GM12892 (cell line): ENCODE measurements at places on chromosomes 3 and 15.

DNA sequence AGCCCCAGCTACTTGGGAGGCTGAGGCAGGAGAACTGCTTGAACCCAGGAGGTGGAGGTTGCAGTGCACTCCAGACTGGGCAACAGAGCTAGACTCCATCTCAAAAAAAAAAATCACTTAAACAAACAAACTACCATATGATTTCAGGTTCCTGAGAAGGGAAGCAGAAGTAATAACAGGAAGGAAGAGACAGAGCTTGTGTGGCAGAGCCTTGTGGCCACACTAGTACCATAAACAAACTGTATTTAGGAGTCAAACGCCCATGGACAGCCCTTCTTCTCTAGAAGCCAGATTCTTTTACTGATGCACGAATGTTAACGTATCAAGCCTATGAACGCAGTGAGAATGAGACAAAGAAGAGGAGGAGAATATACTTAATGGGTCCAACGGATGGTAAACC, 12.0 kb downstream of the MTMR10 start:
- DNase-seq: no peak

DNA sequence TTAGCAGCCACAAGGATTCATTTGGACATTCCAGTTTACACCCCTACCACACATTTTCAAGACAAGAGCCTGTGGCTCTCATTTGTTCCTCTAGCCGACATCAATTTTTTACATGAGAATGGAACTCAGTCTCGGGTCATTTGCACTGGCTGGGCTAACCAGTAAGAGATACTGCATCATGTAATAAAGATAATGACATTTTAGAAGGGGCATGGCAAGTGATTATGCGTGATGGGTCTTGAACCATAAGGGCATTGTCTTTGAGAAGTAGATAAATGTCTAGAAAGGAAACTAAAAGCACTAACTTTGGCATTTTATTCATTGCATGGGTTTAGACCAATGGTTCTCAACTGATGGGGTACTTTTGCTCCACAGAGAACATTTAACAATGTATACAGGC, 146.0 kb upstream of the GRM7 start:
- DNase-seq: no peak

DNA sequence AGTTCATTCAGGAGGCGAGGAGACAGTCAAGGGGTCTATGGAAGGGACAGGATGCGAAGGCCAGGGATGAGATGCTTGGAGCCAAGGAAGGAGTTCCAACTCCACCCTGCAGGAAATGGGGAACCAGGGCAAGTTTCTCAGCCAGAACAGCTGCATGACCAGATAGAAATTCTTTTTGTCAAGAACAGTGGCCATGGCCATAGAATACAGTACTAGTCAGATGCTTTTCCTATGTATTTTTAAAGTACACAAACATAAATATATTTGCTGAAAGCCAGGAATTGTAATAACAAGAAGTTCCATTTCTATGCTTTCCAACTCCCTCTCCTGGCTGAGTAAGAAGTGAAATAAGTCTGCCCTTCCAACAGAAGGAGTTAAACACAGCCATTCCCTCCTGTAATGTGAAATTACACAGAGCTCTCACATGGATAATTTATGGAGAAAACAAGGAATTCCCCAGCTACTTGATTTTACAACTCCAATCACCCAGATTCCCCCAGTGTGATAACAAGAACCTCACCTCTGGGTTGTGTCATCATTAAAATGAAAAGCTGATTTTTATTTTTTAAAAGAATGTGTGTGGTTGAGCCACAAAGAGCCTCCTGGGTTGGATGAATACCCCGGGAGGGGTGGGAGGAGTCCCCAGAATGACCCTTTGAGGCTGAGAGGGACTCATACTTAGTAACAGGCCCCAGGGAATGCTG, 124.6 kb upstream of the ARHGEF3 start:
- no peak for DNase-seq

- DNase-seq: no peak
Measured at GRCh38 chr3:136931606-136932005, 26.2 kb upstream of the IL20RB start.

- DNase-seq: no peak
Measured at GRCh38 chr3:186176373-186176990, 67.6 kb upstream of the ETV5 start.

GRCh38 chr3:127234778-127235177, 41.8 kb downstream of the PRR23E start:
- no peak for DNase-seq

DNA sequence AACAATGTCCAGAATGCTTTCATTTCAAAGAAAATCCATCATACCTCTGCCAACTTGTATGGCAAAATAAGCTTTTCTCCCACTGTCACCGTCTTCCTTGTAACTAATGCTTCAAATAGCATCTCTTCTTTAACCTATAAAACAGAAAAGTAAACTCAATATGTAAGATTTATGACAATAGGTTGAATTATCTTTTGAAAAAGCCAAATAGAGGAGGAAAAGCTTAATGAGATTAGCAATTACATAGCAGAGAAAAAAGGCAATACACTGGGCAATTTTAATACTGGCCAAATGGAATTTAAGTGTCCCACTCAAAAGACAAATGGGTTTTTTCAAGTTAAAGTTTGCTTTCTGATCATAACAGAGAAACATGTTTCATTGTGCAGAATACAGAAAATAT, 118.1 kb downstream of the MYO9A start:
- no peak for DNase-seq

DNA sequence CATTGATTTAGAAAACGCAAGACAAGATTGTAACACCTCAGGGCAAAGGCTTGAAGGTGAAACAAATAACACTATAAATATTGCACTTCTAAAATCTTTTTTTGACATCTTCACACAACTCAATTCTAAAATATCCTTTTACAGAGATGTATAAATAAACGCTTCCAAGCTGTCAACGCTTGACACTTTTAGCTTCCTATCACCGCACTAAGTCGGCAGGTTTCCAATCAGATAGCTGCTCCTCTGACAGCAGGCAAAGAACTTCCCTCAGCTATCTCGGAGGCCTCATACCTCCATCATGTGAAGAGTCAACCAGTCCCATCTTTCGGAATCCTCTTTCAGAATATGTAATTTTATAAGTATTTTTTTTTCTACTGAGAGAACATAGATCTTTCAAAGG, 71.0 kb downstream of the PCOLCE2 start:
- no peak for DNase-seq

- DNase-seq: no peak
Measured at GRCh38 chr3:13072239-13072599, 1.0 kb downstream of the IQSEC1 start.

DNA sequence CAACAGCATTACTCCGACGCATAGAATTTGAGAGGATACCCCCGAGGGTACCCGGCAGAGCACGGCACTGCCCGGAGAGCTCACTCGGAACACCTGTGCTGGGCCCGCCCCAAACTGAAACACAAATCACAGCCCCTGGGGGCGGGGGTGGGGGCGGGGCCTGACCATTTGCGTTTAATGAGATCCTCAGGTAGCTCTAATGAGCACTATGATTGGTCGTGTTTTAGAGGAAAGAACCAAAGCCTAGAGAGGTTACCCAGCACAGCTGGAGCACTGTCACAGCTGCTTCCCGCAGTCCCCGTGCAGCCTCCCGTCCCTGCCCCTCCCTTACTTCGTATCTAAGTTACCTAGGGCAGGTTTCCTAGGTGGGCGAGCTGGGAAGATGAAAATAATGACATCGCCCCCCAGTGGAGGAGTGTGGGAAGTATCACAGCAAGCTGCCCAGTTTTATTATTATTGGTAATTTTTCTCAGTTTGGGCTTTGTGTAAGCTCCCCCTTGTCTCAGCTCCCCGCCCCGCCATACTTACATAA, 187.1 kb downstream of the PDE8A start:
- peak; percentile 17 for DNase-seq

GRCh38 chr3:69511361-69511760, 125.5 kb upstream of the FRMD4B start:
- DNase-seq: no peak
